ENCODE measurements at places on chromosomes 5 and 9.

DNA sequence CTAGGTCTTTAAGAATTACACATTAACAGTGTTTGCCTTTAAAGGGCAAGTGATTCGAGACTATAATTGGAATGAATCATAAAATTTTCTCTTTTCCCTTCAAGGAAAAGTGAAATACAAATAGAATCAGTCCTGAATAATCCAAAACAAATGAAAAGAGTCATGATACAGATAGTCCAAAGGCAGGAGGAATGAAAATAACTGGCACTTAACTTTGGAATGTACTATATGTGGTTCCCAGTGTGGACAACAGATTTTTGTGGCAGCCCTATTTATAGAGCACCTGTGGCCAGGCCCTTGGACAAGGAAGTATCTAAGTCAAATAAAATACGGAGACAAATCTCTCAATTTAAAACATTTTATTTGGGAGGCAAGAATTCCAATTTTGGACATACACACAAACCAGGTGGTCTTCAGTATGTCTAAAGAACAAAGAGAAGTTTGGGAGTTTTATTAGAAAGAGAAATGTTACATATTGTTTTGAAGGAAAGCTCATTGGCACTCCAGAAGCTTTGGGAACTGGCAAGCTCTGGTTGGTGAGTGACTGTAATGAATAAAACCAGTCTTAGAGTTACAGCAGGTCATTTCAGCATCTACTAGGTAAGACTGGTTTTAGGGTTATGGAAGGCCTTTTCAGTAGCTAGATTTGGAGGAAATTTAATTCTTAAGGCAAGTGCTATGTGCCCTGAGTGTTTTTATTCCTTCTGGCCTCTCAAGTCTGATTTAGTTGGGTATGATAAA, 116.0 kb upstream of the PAM start:
- DNase-seq: no peak

- no peak for DNase-seq
These were observed 13.7 kb upstream of the ROPN1L start for GRCh38 chr5:10427978-10428377.

DNA sequence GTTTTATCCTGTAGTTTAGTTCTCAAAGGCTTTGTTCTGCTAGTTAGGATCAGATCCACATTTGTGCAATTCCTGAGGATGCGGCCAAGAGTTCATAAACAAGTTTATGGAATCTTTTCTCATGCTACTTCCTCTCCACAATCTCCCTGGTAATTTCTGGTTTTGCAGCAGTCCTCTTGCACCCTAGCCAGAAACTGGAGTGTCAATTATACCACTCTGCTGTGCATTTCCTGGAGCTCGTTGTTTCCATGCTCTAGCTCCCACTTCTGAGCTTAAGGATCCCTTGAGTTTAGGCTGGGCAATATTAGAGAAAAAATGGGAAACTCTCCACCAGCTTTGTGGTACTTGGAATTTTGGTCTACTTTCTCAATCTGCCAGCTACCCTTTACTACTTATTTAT, 474.7 kb downstream of the DIRAS2 start:
- no peak for DNase-seq

GRCh38 chr5:115571441-115571878, 26.9 kb upstream of the FEM1C start:
- no peak for DNase-seq
